ENCODE measurements at places on chromosomes 3 and 15.

- no peak for DNase-seq
Measured at GRCh38 chr3:17028363-17028762, 143.6 kb downstream of the PLCL2 start.

GRCh38 chr15:78950902-78951840 lies 6.3 kb upstream of the CTSH start:
- DNase-seq: no peak

GRCh38 chr3:160170409-160171370 lies 54.5 kb upstream of the C3orf80 start:
- no peak for DNase-seq

DNA sequence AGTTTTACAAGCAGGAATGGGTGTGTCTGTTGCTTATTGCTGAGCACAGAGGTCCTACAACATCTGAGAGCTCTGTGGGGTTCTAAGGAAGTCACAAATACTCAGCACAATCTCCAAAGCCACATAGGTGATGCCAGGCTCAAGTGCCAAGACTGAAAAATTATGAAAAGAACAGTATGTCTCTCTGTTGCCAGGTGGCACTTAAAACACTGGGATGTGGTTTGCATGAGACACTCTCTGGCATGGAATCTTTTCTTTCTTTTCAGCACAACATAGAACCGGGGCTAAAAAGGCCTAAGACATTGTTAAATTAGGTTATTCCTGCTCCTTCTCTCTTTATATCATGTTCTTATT lies 127.3 kb upstream of the PRICKLE2 start:
- no peak for DNase-seq

DNA sequence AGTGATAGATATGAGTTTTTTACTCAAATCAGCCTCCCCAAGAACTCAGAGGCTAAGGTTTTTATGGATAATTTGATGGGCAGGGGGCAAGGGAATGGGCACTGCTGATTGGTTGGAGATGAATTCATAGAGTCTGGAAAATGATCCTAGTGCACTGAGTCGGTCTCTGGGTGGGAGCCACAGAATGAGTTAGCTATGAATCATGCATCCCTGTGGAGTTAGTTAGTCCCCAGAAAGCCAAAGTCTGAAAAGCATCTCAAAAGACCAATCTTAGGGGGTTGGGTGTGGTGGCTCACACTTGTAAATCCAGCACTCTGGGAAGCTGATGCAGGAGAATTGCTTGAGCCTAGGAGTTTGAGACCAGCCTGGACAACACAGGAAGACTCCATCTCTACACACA lies 516.1 kb downstream of the AGBL1 start:
- no peak for DNase-seq

DNA sequence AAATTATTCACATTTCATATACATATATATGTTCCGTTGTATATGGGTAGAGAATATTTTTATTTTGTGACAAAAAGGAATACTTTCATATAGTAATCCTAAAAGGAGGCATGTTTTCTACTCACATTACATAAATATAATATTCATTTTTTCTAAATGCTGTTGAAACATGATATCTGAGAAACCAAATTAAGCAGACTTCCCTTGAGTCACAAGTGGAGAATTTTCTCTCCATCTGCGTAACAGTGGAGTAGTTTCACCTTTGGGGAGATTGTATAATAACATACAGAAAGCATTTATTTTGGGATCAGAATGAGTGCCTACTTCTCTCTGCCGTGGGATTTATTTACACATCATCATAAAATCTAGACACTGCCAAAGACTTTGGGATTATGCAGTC lies 849.8 kb downstream of the NSUN3 start:
- DNase-seq: no peak

- DNase-seq: no peak
Measured at GRCh38 chr15:83992324-83993031, 243.1 kb upstream of the GOLGA6L4 start.

- DNase-seq: no peak
Measured at GRCh38 chr15:84979651-84980050, 2.0 kb upstream of the PDE8A start.

- DNase-seq: no peak
Measured at GRCh38 chr3:66425576-66426114, 75.2 kb downstream of the LRIG1 start.

DNA sequence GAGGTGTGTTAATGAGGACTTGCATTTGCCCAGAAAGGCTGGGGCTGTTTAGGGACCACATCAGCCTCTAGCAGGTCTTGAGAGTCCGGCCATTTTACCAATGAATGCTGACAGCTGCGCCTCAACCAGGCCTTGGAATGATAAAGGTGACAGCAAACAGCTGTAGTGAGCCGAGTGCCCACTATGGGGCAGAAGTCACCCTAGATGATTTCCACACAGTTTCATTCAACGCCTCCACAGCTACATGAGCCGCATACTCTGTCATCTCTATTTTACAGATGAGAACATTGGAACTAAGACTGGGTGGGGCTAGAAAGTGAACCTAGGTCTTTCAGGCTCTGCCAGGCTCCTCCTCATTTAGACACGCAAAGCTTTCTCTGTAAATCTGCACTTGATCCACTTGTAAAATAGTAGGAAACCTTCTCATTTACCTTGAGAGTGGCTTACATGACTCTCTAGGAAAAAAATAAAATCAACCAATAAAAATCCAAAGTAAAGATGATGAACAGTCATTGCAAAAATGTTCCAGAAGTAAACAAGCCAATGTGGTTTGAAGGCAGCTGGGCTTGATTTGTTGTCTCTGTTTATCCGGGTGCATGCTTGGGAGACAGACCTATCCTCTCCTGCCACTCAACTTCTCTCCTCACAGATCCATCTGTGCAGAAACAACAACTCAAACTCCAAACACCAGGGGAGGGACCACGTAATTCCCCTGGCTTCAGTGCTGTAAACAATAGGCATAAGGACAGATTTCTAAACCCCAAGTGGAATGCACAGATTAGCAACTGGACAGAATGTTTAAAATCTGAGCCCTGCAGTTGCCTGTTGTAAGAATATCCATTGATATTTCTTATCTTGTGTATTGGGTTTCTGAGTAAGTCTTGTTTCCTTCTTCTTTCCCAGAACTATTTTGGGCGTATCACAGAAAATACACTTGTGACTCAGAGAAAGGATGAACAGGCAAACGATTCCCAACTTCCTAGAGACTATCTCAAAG lies 31.5 kb upstream of the LDHAL6B start:
- DNase-seq: peak; percentile 59

DNA sequence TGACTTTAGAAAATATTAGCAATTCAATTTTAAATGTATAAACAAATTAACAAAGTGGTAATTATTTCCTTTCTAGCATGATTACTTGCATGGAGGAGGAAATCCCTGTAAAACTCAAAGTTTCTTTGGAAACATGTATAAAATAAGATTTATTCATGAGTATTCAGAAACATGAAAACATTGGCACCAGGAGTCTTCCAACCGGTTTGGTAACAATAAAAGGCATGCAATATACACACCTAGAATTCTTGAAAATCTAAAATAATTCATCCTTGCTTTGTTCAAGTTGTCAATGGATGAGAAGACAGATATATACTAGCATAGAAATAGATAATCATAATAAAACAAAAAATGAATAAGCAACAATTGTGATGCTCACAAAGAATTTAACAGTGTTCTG lies 76.4 kb downstream of the ZPLD1 start:
- no peak for DNase-seq

GRCh38 chr3:152040319-152040718 lies 166.9 kb downstream of the SUCNR1 start:
- no peak for DNase-seq

- DNase-seq: no peak
Measured at GRCh38 chr15:60993008-60993407, 236.1 kb downstream of the RORA start.

DNA sequence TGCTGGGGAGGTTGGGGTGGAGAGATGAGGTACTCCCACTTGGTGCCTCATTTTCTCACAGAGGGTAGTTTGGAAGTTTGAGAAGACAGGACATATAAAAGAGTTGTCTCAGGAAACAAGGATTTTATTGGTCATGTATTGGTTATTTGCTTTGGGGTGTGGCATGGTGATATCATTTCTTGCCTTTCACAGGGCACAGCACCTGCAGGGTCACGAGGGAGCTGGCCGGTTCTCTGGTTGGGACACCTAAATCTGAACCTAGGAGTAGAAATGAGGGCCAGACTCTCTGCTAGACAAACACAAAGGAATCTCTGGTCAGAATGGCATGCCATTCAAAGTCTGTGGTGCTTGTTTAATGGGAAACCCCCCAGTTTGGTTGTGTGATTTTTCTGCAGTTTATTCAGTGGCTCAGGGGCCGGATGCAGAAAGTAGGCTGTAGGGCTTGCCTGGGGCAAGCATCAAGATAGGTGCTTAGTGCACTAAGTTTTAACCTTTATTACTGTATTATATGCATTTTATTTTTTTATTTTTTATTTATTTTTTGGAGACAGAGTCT lies 237.7 kb upstream of the EIF1B start:
- no peak for DNase-seq

GRCh38 chr3:77256584-77257503 lies 216.9 kb downstream of the ROBO2 start:
- peak; percentile 96 for DNase-seq

- DNase-seq: no peak
Measured at GRCh38 chr3:95798628-95799027, 1015.8 kb upstream of the EPHA6 start.

- no peak for DNase-seq
Measured at GRCh38 chr15:45185903-45186770, 1.6 kb downstream of the SHF start.

DNA sequence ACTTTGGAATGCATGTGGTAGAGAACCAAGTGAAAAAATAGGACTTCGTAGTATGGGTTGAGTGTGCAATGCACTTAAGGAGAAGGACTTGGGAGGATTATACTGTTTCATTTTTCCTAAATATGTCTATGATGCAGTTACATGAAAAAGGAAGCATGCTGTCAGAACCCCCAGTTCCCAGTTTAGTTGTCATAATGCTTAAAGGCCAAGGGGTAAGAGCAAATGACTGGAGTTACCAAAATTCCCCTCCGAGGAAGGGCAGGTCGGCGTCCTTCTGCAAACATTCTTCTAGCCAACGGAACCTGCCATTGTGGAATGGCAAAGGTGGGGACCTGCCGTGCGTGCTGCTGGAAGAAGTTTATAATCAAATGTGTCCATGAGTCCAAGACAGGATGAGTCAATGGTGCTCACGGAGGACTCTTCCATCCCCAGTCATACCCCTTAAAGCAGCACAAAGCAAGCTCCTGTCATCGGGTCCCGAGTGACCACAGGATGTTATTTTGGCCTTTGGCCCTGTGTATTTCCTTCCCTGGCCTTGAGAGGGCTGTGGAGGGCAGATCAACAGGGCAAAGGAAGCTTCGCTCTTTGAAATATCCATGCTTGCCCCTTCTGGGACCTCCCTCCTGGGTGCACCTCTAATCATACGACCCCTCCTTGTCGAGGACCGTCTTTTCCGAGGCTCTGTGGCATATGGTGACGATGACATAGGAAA lies 93.2 kb downstream of the SLCO3A1 start:
- no peak for DNase-seq

DNA sequence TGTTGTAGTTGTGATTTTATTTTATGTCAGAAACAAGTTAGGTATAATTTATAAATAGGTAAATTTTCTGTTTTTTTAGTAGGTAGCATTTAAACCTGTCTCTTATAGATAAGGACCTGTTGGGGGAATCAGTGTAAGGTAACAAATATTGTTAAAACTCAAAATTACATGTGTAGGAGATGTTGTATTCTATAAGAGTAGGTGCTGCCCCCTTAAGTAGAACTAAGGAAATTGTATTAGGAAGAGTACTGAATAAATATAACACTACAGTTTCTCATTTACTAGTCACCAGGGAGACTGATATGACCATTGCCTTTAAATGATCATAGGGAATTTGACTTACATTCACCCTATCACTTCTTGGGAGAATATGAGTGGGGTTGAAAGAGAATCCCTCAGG lies 31.2 kb downstream of the SLC25A36 start:
- DNase-seq: no peak

DNA sequence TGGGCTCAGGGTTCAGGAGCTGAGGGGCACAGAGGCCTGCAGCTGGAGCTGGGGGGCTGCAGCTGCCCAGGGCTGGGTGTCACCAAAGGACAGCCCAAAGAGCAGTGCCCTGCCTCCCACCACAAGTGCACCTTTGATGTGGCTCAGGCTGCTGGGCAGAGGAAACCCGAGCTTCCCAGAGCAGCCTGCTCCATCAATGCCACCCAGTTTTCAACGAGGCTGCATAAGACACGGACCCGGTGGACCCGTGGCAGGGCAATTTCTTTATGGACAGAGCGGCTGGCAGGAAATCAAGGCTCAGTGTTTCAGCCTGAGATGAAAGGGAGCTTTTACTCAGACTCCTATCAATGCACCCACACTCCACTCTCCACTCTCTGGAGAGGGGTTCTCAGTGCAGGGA lies 18.7 kb downstream of the SEMA5B start:
- no peak for DNase-seq

DNA sequence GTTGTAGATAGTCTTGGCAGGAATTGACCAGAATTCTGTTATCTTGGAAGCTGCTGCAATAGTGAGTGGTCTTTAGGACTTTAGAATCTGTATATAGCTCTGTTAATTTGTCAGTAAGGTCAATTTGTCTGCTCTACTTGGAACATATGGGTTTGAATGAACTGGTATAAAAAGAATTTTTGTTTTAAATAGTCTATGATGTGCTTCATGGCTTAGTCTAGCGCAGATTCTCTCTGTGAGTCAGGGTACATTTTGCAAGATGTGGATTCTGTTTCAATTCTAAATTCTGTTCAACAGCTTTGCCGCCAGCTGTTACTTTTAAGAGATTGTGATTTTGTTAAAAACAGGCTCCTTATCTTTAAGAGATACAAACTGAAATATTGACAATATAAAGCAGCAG lies 135.9 kb upstream of the AGBL1 start:
- no peak for DNase-seq

- peak; percentile 92 for DNase-seq
Measured at GRCh38 chr3:156681002-156681401, 6.6 kb downstream of the TIPARP start.

GRCh38 chr3:103459815-103460214 lies 1025.0 kb downstream of the ZPLD1 start:
- DNase-seq: no peak

- DNase-seq: no peak
Measured at GRCh38 chr15:63385911-63386531, 4.4 kb upstream of the CA12 start.

- no peak for DNase-seq
Measured at GRCh38 chr3:60033901-60034453, 984.2 kb upstream of the CFAP20DC start.

- no peak for DNase-seq
Measured at GRCh38 chr3:113753376-113753985, 6.6 kb downstream of the ATP6V1A start.

DNA sequence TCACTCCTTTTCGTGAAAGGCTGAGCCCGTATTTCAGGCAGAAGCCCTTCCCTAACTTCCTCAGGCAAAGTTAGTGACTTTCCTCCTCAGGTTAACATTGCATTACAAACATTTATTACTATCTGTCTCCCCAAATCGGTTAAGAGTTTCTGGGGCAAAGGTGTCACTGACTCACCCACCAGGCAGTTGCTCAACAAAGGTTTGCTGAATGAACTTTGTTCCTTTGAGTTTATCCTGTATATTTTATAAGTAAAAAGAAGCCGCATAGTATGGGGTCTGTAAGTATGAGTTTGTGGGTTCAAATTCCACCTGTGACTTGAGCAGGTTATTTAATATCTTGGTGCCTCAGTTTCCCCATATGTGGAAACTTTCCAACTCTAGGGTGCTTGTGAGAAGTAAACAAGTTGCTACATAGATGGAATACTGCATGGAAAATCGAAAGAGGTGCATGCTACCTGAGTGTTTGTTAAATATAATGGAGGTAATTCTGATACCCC lies 177.7 kb downstream of the THRB start:
- no peak for DNase-seq

GRCh38 chr3:114525278-114525677 lies 231.4 kb downstream of the TIGIT start:
- DNase-seq: no peak

- no peak for DNase-seq
Measured at GRCh38 chr3:113896930-113897329, 50.9 kb upstream of the ZDHHC23 start.
